ENCODE measurements at places on chromosomes 12 and 14.

GRCh38 chr12:94186278-94187241 lies 38.2 kb downstream of the PLXNC1 start:
- peak; percentile 87 for DNase-seq

GRCh38 chr14:72557671-72558070 lies 336.2 kb downstream of the DPF3 start:
- no peak for DNase-seq

GRCh38 chr12:43406801-43407200 lies 145.2 kb downstream of the ADAMTS20 start:
- DNase-seq = no peak

DNA sequence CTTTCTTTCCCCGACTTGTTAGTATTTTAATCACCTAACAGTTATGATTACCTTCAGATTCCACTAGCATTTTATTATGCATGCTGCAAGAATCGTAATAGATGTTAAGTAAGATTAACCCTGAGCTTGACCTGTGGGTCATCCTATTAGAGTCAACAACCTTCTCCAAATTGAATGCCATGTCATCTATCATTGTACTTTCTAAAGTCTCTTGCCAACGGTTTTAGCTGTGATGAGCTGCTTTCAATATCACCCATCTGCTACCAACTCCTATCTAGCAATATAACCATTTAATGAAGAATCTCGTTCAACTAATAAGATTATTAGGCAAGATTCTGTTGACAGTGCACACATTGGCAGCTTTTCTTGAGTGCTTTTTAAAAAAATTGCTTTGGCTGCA lies 33.7 kb downstream of the DACT1 start:
- DNase-seq = no peak

GRCh38 chr12:54419088-54419887 lies at the start of gene ITGA5:
Gene ITGA5 (minus strand): TSS chr12:54419266. CDS start chr12:54419198, 68 bp downstream.
- DNase-seq = peak; percentile 90

DNA sequence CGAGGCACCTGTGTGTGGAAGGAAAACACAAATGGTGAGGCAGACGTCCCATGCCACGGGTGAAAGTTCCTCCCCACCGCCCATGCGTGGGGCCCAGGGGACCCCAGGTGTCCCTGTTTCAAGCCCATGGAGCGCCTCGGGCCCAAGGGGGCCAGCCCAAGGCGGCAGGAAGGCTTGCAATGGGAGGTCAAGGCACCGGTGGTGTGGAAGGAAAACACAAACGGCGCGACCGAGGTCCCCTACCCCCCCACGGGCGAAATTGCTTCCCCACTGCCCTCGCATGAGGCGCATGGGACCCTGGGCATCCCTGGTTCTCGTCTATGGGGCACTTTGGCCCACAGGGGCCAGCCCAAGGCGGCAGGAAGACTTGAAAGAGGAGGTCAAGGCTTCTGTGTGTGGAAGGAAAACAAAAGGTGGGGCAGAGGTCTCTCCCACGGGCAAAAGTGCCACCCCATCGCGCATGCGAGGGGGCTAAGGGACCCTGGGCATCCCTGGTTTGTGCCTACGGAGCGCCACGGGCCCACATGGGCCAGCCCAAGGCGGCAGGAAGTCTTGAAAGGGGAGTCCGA lies 379.4 kb downstream of the ALG10 start:
- DNase-seq = peak; percentile 1

DNA sequence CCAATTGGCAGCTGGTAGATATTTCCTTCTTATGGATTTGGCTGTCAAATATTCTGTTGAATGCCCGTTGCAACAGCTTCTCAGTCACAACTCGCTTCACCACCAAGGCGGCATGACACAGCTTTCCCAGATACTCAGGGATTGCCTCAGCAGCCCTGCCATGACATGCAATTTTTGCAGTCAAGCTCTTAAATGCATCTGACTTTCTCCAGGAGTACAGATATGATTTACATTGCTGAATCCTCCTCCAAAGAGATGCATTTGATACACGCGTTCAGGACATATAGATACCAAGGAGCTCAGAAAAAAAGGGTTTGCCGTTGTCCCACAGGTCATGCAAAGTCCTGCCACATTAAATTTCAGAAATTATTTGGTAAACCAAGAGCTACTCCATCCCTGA lies 6.5 kb downstream of the KRT5 start:
- no peak for DNase-seq

DNA sequence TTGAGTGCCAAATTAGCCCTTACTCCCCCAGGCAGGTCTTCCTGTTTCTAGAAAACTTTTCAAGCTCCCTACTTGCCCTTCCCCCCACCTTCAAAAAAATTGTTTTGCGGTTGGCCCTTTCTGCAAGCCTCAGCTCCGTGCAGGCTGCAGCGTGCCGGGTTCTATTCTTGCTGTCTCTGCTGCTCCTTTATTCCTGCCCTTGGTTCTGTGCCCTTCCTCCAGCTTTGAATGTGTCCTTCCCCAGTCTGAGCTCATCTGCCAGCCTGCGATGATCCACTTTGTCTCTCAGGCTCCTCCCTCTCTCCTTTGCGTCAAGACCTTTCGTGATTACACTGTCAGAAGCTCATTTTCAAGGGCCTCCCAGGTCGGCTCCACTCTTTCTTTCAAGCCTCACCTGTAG lies 98.6 kb downstream of the IRF2BPL start:
- DNase-seq = no peak

DNA sequence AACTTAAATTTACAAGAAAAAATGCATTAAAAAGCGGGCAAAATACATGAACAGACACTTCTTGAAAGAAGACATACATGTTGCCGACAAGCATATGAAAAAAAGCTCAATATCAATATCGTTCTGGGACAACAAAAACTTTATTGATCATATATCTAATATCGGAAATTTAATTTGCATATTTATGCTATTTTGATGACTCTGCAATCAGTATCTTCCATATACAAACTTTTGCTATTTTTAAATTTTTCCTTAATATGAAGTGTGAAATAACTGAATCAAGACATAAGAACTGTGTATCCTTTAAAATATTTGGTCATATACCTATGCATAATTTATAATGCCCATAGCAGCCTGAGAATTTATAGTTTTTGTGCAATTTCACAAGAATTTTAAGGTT lies 224.6 kb downstream of the ALX1 start:
- DNase-seq = no peak

GRCh38 chr14:90419200-90419599 lies 22.4 kb downstream of the CALM1 start:
- no peak for DNase-seq

DNA sequence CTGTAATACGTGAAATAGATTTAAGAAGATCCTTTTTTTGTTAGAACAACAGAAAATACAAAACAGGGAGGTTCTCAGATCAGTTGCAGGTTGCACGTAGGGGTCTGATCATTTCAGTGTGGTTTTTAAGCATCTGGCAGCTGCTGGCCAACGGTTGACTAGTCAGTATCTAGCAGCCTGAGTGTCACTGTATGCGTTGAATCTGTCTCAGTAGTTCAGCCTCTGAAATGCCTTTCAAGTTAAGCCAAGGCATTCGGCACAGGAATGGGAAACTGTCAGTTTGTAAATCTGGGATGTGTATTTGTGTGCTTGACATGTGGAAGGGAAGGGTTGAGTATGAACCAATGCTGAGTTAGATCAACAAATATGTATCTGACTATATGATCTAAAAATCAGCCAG lies 165.9 kb downstream of the CACNA1C start:
- DNase-seq = no peak

- no peak for DNase-seq
These were observed 33.1 kb downstream of the SNX6 start for GRCh38 chr14:34596891-34597290.
